ENCODE measurements at places on chromosomes 6 and 20.

- DNase-seq = peak; percentile 71
Measured at GRCh38 chr6:45478240-45478639, 100.5 kb upstream of the SUPT3H start.

GRCh38 chr6:2871953-2872352, 30.3 kb upstream of the SERPINB1 start:
- DNase-seq = no peak

GRCh38 chr6:148364056-148364824, 21.6 kb downstream of the SASH1 start:
- peak; percentile 97 for DNase-seq

GRCh38 chr6:160418370-160418769, 70.2 kb downstream of the SLC22A3 start:
- no peak for DNase-seq

GRCh38 chr6:17871836-17872235, 115.6 kb downstream of the KIF13A start:
- DNase-seq = no peak

DNA sequence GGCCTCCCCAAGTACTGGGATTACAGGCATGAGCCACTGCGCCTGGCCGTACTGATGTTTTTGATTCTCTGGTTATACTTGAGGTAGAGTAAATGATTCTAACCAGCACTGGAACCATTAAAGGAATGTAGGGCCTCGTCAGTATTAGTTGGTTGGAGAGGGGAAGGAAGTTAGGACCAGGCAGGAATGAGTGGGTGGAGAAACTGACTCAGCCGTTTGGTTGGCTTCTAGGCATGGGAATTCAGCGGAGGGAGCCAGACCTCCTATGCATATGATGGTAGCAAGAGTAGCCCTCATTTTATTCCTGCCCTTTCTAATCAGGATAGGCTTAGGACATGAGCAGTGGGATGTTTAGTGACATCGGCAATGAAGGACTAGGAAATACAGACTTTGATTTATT, 19.0 kb upstream of the SERINC3 start:
- DNase-seq = peak; percentile 83

DNA sequence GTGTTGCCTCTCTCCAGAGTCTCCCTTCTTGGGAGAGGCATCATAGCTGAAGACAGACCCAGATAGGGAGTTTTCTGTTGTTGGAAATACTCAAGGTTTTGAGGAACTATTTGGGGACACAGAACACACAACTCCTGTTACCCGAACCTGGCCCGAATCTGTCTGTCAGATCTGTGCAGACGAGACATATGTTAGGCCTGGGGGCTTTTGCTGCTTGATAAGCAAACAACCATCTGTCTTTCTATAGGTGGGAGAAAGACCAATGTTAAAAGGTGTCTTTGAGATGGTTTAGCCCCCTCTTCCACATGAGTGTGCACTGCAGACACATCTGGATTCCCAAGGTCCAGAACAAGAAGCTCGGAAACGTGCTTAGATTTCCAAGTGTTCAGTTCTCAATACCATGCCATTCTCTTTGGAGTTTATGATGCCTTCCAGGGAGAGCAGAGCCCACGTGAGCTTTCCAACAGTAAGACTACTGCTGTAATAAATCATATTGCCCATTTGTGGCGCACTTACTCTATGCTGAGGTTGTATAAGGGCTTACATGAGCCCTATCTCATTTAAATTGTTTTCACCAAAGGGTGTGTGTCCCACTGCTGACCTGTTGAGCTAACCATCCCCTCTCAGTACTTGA, 3.8 kb upstream of the STX16 start:
- no peak for DNase-seq

GRCh38 chr6:98639089-98639635, 195.2 kb upstream of the POU3F2 start:
- DNase-seq = no peak

DNA sequence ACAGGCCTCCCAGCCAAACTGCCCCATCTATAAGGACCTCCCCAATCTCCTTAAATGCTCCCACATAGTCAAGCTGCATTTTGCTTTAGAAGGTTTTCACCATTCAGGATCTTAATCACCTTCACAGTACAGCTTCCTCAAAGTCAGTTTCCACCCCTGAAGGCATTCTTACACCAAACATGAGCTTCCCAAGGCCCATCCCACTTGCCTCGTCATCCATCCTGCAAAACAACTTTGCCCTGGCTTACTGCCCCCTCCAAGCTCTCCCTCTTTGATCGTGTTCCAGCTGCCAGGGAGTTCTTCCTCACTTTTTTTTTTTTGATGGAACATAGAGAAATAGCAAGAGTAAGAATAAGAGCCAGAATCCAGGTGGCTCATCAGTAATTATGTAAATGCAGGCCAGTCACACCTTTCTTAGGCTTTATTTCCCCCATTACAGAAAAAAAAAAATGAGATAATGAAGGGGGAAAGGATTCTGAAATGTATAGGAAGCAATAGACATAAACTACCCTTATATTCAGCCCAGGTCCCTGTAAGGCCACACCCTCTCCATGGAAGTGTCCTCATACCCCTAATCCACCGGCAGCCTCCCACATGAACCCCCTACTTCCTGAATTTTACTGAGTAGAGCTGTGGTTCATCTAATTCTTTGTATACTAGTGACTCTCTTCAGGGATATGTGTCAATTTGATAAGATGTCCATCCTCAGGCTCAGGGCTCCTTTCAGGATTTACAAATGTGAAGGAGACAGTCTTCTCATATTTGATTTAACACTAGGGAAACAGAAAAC, 12.7 kb downstream of the TRIM27 start:
- DNase-seq = peak; percentile 45

GRCh38 chr6:25875926-25876602, 2.0 kb upstream of the SLC17A3 start:
- no peak for DNase-seq

DNA sequence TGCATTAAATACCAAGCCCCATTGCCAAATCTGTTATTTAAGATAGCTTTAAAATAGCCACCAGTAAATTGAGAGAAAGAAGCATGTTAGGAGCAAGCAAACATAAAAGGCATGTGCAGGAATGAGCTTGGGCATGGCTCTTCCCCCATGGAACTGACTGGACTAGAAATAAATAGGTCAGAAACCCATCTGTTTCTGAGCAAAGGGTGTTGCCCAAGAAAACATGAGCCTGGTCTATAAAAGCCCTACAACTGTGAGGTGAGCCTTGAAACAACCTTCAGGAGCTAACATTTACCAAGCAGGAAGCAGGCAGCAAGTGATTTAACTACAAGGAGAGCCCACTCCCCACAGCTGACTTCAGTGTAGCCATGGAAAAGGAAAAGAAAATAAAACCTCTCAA, 126.3 kb downstream of the C6orf118 start:
- DNase-seq = no peak

DNA sequence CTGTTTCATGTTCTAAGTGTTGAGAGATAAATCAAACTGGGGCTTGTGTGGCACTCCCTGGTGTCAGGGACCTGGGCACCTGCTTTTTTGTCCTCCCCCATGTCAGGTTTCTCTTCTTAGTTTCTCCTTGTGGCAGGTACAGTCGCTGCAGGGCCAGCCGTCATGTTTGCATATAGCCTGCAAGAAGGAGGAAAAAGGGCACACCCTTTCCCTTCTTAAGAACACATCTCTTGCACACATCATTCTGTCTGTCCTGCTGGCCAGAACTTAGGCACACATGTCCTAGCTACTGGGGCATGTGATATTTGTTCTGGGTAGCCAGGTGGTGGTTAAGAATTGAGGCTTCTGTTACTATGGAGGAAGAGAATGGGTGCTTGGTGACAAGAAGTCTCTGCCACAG, 27.9 kb downstream of the CDC5L start:
- DNase-seq = peak; percentile 21

DNA sequence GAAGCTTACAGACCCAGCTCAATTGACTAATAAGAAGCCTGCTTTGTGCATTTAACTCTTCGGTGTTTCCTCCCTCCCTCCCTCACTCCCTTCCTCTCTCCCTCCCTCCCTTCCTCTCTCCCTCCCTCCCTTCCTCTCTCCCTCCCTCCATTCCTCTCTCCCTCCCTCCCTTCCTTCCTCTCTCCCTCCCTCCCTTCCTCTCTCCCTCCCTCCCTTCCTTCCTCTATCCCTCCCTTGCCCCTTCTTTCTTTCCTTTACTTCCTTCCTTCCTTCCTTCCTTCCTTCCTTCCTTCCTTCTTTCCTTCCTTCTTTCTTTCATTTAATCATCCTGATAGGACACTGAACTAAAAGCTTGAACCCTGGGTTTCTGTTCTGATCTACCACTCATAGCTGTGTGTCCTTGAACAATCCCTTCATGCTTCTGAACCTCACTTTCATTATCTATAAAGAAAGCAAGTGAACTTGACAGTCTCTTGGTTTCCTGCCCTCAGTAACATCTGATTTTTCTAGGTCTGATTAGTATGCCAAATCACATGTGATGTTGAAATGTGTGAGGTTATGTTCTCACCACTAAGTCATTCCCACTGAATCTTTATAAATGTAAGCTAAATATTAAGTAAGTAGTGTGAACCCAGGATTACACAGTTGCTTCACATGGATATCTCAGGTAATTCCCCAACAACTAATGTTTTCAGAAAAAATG, 132.3 kb upstream of the BMP2 start:
- no peak for DNase-seq

DNA sequence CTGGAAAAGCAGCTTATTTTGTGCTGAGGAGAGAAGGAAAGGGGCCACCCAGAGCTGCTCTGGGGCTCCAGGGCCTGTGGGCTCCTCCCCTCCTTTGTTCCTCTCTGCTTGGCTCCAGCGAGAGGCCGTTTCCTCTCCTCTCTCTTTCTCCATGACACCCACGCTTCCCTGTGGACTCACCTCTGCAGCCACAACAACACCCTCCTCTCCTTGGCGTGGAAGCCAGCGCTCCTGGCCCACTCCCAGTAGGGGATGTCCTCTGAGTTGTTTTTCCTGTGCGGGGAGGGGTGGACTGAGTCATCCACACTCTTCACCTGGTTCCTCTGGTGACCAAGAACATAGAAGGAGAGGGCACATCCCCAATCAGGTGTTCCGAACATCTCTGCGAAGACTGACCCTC, 4.9 kb upstream of the CDSN start:
- DNase-seq = peak; percentile 85

- DNase-seq = no peak
Measured at GRCh38 chr6:124494956-124495664, 467.1 kb upstream of the RNF217 start.

- no peak for DNase-seq
Measured at GRCh38 chr20:14568225-14568624, 230.8 kb upstream of the FLRT3 start.

DNA sequence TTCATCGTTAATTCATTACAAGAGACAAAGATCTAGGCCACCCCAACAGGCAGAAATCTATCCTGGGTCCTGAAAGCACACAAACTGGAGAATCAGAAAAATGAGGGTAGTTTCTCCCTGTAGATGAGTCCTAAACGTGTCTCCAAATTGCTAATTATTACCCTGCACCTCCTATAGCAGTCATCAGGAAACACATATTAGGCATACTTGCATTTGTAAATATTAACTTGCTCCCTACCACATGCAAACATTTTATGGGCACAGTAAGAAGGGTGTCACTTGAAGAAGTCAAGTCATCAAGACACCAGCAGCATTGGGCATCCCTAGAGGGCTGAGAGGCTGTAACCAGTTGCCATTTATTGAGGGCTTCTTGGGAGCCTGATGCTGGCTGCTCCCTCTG, 17.9 kb upstream of the SIRPB1 start:
- no peak for DNase-seq

GRCh38 chr6:144566868-144567615, 281.9 kb downstream of the UTRN start:
- no peak for DNase-seq

DNA sequence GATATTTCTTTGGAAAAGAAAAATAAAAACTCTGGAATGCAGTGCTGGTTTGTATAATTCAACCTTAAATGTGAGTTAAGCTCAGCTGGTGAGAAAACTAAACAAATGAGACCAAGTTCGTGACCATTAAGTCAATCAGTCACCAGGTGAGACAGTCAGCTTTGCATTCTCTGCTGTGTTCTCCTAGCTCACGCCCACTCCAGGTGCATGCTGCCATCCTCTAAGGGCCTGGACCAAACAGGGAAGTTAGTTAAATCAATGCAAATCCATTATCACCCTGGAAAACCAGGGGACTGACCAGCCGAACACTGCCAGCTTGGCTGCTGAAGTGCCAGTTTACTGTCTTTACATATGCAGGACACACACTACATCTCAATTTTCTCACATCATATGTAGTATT, 7.2 kb downstream of the TPBG start:
- no peak for DNase-seq

Data from endothelial cell of umbilical vein (primary cell).